ENCODE measurements at places on chromosomes 6 and 20.

DNA sequence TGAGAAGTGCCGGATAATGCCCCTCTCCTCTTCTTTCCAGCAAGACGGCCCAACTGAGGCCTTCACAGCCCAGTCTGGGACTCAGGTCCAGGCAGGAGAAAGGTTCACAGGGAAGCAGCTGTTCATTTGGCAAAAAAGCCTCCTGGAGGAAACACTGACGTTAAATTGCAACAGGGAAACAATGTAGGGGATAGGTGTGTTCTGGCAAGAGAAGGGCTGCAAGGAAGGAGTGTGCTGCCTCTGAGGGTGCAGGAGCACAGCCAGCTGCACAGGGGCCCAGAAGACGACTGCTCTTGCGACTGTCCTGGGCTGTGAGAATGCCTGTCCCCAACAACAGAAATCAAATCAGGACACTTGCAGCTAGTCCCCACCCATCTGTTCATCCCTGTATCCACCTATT lies 70.6 kb upstream of the PMEPA1 start:
- DNase-seq, result no peak

GRCh38 chr6:138597336-138597735 lies 98.0 kb upstream of the NHSL1 start:
- DNase-seq, result no peak

DNA sequence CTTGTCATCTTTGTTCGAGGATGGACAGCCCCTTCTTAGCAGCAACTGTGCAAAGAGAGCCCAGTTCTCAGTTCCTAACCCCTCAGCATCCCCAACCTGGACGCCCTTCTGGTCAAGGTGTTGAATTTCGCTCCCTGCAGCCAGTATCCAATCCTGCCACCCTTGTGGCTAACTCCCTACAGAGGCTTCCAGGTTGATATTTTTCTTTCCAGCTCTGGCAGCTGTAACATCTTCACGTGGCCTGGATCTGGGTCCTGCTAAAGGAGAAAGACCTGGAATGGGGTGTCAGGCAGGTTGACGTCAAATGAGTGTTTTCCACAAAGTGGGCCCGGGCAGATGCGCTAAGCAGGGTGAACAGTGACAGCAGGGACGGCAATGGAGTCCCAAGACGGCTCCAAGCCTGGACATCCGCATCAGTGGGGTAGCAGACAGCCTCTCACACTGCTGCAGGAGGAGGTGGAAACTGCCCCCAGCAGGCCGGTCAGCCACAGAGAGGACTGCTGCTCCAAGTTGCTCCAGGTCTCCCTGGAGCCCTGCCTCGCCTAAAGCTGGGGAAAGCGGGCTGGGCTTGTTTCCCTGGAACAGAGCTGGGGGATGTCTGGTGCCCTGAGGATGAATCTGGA lies 1.0 kb upstream of the YTHDF1 start:
- no peak for DNase-seq

GRCh38 chr20:56941101-56941686 lies 312.1 kb downstream of the TFAP2C start:
- DNase-seq, result no peak

DNA sequence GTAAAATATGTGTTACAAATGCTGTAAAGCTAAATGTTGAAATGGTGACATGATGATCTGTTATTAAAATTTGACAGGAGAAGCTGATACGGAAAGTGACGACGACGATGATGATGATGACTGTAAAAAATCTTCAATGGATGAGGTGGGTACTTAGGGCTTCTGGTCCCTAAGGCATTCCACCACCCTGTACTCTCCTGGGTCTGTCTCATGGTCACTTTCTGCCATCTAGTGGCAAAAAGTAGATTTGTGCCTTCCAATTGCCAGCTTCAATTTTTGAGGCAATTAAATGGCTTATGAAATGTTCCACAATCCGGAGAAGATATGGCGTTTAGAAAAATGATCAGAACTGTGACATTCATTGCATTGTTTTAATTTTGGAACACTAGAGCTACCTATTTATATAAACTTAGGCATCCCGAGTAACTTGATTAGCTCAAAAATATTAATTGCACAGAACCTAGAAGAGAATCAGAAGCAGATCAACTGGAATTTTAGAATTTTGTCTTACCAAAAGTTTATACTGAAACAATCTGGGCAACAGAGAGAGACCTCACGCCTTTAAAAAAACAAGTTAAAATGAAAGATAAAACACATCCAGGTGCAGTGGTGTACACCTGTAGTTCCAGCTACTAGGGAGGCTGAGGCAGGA lies 346.5 kb upstream of the PLCB4 start:
- no peak for DNase-seq

DNA sequence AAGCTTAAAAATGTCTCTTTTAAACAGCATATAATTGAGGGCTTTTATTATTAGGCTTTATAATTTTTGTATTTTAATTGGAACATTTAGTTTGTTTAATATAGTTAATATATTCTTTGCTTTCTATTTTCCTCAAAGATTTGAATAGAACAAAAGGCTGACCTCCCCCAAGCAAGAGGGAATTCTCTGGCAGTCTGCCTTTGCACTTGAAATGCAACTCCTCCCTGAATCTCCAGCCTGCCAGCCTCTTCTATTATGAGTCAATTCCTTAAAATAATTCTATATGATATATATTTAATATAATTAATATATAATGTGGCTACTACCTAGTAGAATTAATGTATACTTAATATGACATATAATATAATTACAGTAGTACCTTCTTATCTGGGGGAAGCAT lies 69.2 kb downstream of the PTPRA start:
- no peak for DNase-seq

- DNase-seq, result no peak
Observed at GRCh38 chr6:50056242-50056641, 6.5 kb upstream of the DEFB112 start.

DNA sequence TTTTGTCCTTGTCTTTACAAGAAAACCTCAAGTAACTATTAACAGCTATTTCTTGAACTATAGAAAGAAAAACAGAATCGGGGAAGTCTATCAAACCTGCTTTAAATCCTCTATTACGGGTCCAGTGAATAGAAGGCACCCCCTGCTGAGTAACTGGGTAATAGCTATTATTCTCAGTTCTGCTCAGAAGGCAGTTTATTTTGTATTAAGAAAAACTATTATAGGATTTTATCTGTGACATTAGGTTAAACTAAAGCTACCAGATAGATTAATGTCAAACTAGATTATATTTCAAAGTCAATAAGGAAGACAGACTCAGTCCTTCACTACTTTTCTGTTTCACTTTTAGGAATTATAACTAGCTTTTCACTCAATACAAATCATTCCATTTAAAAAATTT lies 93.7 kb downstream of the DST start:
- no peak for DNase-seq

DNA sequence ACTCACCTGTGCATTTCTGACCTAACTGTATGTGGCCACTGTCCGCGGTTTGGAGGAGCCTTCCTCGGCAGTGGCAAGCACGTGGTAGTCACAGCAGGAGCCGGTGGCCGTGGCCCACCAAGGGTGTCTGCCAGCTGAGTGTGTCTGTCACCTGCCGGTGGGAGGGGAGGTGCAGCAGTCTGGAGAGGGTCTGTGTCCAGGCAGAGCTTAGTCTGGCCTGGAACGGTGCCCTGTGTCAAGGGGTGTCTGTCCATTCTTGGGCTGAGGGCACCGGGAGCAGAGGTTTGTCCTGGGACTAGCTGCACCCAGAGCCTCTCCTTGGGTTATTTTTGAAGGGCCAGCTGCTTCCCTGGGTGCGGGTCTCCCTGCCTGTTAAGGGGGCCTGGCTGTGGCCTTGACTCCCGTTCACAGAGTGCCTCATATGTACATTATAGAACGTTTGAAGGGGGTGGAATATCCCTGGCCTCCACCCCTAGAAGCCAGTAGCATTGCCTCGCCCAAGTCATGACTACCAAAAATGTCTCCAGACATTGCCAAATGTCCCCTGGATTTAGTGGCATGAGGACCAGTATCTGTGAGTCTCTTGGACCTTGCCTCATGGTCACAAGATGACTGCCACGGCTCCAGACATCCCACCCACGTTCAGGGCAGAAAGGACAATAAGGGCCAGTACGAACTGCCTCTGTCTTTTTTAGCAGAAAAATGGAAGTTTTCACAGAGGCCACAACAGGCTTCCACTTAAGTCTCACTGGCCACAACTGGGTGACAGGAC lies 5.2 kb downstream of the RBM38 start:
- no peak for DNase-seq

DNA sequence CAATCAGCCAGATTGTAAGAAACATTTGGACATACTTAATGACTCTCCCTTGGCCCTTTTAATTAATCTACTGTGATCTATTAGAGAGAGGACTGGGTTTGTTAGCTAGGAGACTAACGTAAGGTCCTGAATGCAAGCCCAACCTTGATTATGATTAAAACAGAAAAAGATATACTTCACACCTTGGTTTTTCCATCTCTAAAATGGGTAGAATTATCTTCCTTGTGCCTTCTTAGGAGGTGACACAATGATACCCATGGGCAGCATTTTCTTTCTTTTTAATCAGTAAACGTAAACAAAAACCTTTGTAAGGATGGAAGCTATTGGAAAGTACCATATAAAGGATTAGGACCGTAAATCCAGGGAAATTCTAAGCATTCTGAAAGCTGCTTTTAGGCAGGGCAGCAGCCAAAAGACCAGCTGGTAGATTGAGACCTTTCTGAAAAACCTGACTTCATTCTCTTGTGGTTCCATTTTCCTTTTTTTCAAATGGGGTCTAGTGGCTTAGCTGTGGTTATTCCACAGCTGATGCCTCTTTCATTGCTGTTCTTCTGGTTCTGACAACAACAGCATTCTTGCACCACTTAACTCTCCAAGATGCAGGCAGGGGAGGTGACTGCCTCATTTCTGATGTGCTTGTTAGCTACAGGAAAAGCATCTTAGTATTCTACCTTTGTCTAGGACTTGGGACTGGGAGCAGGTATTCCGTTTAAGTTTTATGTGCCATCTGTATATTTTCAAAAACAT lies 27.4 kb downstream of the RREB1 start:
- DNase-seq, result no peak

- DNase-seq, result no peak
Observed at GRCh38 chr20:13493143-13493542, 145.6 kb downstream of the TASP1 start.

- peak; percentile 3 for DNase-seq
Observed at GRCh38 chr6:15184441-15184861, 61.4 kb upstream of the JARID2 start.

DNA sequence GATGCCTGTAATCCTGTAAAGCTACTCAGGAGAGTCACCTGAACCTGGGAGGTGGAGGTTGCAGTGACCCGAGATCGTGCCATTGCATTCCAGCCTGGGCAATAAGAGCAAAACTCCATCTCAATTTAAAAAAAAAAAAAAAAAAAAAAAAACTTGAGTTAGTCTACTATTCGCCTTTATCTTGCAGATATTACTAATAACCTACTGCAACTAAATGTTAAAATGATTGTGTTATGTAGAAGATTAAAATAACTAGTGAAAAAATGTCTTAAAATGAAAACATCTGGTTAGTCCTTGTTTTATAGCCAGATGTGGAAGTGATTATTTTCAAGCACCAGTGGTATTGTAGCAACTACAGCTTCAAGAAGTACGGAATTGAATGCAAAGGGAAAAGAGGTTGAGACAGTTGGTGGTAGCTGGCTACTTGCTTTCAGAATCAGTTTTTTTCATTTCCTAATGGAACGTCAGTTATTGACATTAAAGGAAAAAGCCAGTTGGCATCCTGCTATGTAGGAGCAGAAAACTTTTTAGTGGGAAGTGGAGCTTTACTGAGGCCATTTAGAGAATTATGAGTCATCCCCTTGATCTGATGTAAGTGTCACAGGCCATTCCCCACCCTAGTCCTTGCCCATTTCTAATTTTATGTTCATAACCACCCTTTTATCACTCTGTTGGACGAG lies 43.8 kb upstream of the DYNLRB1 start:
- DNase-seq, result no peak

- DNase-seq, result no peak
Observed at GRCh38 chr6:71351190-71351589, 62.6 kb downstream of the OGFRL1 start.

DNA sequence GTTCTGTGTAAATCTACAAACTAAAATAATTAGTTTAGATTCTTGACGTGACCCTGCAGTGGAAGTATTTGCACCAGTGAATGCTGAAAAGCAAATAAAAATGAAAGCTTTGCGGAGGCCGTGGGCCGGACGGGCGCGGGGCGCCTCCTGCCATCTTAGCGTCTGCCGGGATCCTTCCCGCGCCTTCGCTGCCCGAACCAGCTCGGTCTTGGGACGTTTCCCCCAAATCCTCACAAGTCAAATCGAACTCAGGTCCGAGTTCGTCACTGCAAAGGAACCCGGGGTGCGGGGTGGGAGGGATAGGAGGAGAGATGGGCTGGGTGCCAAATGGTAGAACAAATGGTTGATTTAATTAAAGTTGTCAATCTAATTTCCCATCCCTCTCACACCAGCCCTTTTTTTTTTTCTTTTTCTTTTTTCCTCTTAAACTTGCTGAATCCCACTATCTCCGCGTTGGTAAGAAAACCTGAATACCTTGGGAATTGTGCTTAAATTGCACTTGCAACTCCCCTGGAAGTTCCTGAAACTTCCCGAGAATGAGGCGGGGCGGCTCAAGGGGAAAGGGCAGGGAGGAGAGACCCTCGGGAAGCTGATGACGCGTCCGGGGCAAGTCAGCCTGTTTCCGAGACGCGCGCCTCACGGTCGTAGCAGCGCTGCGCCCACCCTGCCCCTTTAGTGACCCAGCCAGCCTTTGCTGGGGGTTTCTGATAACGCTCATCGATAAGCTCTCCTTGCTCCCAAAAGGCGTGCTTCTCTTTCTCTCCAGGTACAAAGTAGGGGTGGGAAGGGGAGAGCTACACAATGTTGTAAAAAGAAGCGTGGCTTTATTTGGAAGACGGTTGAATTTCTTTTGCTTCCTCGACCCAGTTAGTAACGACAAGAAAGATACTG lies 1.8 kb downstream of the GJA1 start:
- DNase-seq, result peak; percentile 1

GRCh38 chr6:12356983-12357972 lies 67.1 kb downstream of the EDN1 start:
- no peak for DNase-seq

- no peak for DNase-seq
Observed at GRCh38 chr6:108591040-108591816, 30.5 kb downstream of the FOXO3 start.

- no peak for DNase-seq
Observed at GRCh38 chr20:50645253-50646068, 45.9 kb downstream of the RIPOR3 start.

DNA sequence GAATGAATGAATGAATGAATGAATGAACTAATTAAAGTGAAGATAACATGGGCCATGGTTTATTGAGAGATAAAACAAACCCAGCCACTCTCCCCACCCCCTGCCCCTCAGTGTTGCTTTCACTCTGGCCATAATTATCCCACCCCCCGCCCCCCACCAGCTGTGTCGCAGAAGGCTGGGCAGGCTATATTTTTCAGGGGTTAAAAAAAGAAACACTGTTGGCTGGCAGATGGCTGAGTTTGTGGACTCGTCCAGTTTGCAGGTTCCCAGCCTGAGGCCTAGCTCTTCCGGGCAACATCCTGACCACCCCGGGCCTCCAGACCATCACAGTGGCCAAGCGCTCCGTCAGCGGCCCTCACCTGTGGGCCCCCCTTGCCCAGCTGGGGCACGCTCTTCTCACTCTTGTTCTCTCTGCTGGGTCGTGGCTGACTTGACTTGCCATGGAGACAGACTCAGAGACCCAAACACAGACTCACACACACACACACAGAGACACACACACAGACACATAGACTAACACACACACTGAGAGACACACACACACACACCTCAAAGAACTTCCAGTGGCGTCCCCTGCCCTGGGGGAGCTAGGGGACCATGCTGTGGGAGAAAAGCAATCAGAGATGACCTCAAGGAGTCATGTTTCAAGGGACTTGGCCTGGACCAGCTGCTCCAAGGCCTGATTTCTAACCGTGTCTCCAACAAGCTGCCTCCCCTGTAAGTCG lies 2.2 kb upstream of the GRM4 start:
- no peak for DNase-seq

All from stimulated activated CD4-positive, alpha-beta T cell treated with anti-CD3 and anti-CD28 coated beads, TNF-alpha, amount 100 ng/mL, for 1 hour (primary cell).